Endothelial cell of umbilical vein (primary cell): ENCODE measurements at places on chromosomes 1 and 21. TPM values are rescaled to one million over a fixed set of nuclear protein-coding genes. Genes with fewer than 3 reads are reported as not detected.

The DIP2A gene
- total RNA-seq, result 57.6 and 62.1 TPM in 2 replicates

The SLC44A3 gene
- 0.42 and 0.58 TPM in 2 replicates for total RNA-seq

The SLFNL1 gene
- total RNA-seq, result 0.29 and 0.39 TPM in 2 replicates

The PTPN7 gene
- total RNA-seq, result 0.86 and 1.9 TPM in 2 replicates

The ILF2 gene
- 271 TPM in 2 replicates for total RNA-seq

The LAMC1 gene
- total RNA-seq, result 202 and 216 TPM in 2 replicates

The HORMAD1 gene
- total RNA-seq, result not detected in 2 replicates

The CHRM3 gene
- not detected in 2 replicates for total RNA-seq

The MCOLN3 gene
- total RNA-seq, result not detected in 2 replicates

The SMCP gene
- total RNA-seq, result not detected in 2 replicates

The HCRTR1 gene
- total RNA-seq, result 0.93 and 1.4 TPM in 2 replicates

The REG4 gene
- not detected in 2 replicates for total RNA-seq

The VSIG8 gene
- 0.18 TPM in 1 of 2 replicates, not detected in the other for total RNA-seq

The RIPK4 gene
- not detected in 2 replicates for total RNA-seq
